ENCODE measurements at places on chromosomes 3 and 15.
A peak's percentile ranks its signal among the peaks of the same experiment; 100 is the strongest.

- no peak for DNase-seq
These were observed 976.0 kb downstream of the ROBO1 start for GRCh38 chr3:78791753-78792152.

DNA sequence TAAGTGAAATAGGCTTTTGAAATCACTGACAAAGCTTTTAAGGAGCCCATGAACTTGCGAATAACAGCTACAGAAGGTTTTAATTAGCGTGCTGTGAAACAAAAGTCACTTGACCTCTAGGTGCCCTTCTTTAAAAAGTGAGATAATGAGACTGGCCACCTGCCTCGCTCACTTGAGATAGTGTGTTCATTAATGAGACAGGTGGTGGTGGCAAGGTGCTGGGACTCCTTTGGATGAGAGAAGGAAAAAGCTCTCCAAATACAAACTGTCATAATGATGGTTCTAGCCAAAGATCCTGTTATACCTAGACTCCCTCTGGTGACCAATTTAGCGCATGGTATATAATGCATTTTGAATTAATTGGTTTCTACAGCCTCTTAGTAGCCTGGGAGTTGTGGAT, 22.7 kb upstream of the IREB2 start:
- no peak for DNase-seq

DNA sequence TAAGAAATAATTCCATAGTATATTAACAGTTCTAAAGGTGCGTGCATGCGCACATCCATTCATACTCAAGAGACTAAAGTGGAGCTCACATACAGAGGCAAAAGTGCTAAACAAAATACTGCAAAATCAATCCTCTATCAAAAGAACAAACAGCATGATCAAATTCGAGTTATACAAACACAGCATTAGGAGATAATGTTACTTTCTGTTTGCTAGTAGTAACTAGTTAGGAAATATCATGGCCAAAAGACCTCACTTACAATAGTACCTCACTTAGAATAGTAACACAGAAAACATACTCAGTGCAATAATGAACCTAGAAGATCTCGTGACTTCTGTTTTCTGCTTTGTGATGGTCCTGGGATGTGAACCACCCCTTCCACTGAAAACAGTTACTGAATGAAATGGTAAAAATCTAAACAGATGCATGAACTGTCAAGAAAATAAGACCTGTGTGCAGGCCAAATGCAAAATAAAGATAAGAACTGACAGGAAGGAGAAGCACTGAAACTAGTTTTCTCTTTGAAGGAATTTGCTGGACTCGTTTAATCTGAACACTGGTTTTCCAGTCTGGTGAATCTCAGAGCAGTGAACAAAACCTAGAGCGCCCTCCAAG, 20.9 kb upstream of the CEMIP start:
- DNase-seq = no peak

- DNase-seq = no peak
These were observed 2.2 kb downstream of the LRRN1 start for GRCh38 chr3:3801494-3801841.

- DNase-seq = no peak
These were observed 156.2 kb downstream of the ZNF621 start for GRCh38 chr3:40680685-40681657.

- DNase-seq = no peak
These were observed 110.7 kb downstream of the PLD1 start for GRCh38 chr3:171699601-171700000.

GRCh38 chr15:65561934-65562333, 31.7 kb downstream of the HACD3 start:
- no peak for DNase-seq

- DNase-seq = no peak
These were observed 17.6 kb downstream of the EXOSC7 start for GRCh38 chr3:44993471-44994205.

GRCh38 chr15:80560601-80561400, 134.3 kb upstream of the ABHD17C start:
- DNase-seq = no peak

GRCh38 chr3:23874359-23875112, 42.3 kb downstream of the NKIRAS1 start:
- DNase-seq = no peak

DNA sequence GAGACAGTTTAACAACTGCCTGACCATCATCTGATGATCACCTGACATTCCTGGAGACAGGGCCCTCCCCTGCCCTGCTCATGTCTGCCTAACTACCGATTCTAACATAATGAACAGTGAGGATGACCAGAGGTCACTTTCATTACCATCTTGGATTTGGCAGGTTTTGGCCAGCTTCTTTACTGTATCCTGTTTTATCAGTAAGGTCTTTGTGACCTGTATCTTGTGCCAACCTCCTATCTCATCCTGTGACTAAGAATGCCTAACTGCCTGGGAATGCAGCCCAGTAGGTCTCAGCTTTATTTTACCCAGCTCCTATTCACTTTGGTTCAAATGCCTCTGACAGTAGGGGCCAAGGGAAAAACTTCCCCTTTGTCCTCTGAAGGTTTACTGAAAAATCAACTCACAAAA, 40.2 kb downstream of the METTL6 start:
- DNase-seq = no peak

GRCh38 chr15:85684174-85684710, 110.5 kb downstream of the KLHL25 start:
- DNase-seq = no peak

- no peak for DNase-seq
These were observed 14.9 kb upstream of the ZNF662 start for GRCh38 chr3:42891042-42891441.

DNA sequence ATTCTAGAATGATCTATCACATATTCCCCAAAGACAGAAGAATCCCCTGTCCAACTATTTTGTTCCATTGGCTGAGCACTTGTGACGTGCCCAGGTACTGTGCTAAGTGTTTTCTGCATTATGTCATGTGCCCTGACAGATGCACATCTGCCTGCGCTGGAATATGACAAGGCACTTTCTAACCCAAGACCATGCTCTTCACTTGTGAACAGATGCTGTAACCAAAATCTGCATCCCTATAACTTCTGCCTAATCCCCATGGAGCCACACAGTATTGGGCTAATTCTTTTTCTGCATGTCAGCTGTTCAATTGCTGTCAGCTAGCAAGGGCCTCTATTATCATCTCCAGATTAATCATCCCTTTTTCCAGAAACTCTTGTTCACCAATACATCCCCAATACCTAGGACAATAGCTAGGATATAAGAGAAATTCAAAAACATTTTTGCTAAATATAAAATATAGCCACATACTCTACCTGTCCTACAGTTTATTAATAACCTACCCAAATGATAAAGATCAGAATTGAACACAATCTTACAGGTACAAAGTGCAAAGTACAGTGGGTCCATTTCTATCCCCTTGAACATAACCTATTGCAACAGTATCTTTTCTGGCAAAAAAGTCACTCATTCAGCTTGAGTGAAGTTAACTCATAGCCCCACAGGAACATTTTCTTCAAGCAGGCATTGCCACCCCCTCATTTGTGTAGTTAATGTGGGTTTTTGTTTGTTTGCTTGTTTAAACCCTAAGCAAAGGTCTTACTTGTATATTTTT, 109.4 kb upstream of the LRRN1 start:
- no peak for DNase-seq

DNA sequence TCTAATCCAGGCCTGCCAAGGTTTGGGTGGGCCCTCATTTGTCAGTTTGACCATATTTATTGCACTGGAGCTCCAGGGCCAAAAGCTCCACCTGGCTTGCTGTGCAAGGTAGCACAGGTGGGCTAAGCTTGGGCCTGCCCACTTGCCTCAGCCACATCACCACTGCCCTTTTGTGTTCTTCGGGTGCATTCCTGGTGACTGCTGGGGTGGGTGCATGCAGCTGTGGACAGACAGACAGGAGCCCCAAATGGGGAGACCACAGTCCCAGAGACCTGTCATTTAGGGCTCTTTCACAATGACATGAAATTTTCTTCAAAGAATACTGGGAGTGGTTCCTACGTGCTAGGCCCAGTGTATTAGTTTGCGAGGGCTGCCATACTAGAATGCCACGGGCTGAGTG, 2.7 kb downstream of the MESP2 start:
- DNase-seq = no peak

- DNase-seq = no peak
These were observed 68.0 kb downstream of the SLTM start for GRCh38 chr15:58865425-58865880.

GRCh38 chr15:69861331-69862171, 236.2 kb downstream of the TLE3 start:
- no peak for DNase-seq

- DNase-seq = no peak
These were observed 23.6 kb upstream of the TRIM59 start for GRCh38 chr3:160473221-160473620.

DNA sequence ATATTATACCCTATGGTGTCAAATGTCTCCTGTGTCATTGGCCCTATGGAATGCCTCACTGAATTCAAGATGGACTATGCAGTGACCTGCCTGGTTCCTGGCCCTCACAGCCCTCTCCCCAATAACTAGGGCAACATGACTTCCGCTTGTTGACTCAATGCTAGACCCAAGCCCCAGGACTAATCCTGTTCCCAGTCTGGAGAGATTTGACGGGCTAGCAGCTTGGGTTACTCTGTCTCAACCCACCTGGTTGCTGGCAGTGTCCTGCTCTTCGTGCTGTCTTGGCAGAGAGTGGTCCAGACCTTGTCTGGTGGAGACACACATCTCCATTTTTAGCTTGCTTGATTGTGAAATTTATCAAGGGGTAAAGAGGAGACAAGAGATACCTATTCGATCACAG, 135.8 kb upstream of the HES1 start:
- no peak for DNase-seq

- DNase-seq = no peak
These were observed 142.9 kb upstream of the ANKRD28 start for GRCh38 chr3:15940641-15941040.

DNA sequence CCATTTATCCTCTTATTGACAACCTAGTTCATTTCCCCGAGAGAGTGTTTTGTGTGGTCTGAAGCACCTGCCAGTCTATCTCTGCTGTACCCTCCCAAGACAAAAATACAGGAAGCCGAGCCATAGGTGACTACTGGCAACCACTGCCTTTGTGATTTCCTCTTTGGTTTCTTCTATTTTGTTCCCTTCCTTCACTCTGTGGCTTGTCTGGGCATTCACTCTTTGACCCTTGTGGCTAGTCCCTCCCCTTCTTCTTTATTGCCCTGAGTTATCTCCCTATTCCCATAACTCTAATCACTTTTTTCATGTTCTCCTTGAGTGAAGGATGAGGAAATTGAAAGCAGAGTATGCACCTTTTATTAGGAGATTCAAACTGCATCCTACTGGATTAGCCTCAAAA, at the start of gene ADGRG7:
Gene ADGRG7, plus strand, starts transcription at position 297 of the 400 bp plus-strand sequence. CDS start 256 bp downstream, outside the sequence.
- DNase-seq = no peak

- no peak for DNase-seq
These were observed 53.8 kb upstream of the CORO2B start for GRCh38 chr15:68524753-68525584.

DNA sequence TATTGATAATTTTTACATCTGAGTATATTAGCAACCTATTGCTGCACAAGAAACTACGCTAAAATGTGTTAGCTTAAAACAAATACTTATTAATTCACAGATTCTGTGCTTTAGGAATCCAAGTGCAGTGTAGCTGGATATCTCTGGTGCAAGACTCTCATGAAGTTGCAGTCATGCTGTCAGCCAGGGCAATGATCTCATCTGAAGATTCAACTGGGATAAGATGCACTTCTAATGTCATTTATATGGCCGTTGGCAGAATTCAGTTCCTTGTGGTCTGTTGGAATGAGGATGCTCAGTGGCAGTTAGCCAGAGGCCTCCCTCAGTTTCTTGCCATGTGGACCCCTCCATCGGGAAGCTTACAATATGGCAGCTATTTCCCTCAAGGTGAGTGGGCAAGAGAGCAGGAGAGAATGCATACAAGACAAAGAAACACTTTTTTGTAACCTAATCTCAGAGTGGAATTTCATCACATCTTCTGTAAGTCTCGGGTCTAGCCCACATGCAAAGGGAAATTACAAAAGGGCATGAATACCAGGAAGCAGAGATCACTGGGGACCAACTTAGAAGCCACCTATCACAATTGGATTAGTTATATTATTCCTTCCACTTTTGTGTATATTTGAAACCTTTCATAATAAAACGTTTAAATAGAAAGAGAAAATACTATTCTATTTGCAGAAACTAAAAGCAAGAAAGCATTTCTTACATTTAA, 61.6 kb downstream of the DPH6 start:
- no peak for DNase-seq

GRCh38 chr3:72821161-72821781, 27.0 kb downstream of the SHQ1 start:
- DNase-seq = no peak

- no peak for DNase-seq
These were observed 82.6 kb upstream of the ADPGK start for GRCh38 chr15:72866182-72866581.

GRCh38 chr15:83445643-83446042, 1.5 kb upstream of the SH3GL3 start:
- DNase-seq = no peak

- no peak for DNase-seq
These were observed 59.1 kb downstream of the GOLIM4 start for GRCh38 chr3:168036619-168037018.

DNA sequence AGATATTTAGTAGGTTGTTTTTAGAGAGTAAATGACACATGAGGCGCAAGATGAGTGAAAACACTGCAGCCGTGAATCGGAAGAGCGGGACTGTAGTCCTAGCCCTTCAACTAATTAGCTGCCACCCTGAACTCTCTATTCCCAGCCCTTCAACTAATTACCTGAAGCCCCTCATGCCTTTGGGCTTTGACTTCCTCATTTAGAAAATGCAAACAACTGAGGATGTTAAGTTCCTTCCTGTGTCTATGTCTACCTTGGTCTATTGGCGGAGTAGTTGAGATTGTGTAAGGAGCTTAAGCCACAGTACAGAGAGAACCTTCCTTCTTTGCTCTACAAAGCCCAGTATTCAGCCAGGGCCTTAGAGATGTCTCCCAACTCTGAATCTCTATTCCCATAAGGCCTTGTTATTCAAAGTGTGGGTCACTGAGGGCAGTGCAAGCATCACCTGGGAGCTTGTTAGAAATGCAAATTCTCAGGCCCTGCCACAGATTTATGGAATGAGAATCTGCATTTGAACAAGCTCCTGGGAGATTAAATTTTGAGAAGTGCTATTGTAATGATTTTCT, 71.8 kb upstream of the SCN5A start:
- DNase-seq = no peak

- no peak for DNase-seq
These were observed 80.3 kb downstream of the FAIM start for GRCh38 chr3:138688871-138689299.

DNA sequence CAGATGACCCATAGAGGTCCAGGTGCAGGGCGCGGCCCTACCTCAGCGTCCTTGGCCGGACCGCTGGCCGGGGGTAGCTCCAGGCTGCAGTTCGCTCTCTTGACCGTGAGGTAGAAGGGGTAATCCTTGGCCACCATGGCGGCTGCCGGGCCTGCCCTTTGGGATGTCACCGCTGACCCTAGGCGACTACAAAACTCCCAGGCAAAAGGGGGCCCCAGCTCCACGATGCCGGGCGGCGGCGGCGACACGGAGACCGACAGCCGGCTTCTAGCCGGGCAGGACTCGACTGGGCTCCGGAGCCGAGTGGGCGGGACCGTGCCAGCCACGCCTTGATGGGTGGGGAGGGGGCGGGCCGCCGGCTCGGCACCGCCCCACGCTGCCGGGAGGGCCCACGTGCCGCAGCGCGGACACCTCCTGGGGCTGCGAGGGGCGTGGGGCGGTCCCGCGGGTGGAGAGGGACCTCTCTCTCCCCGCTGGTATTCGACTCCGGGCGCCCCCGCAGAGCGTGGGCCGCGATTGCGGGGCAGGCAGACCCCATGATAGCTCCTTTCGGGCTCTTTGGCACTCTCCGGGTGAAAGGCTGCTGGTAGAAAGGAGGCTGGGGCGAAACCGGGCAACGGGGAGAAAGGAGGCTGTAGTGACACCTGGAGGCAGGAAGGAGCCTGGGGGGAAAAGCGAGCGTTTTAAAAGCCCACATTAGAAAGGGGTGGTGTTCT, at the start of gene ARHGEF3:
Gene ARHGEF3, minus strand, starts transcription at position 288 of the 716 bp plus-strand sequence. Its CDS starts 151 bp downstream, at position 137.
- peak; percentile 77 for DNase-seq

Measured in stimulated activated CD8-positive, alpha-beta memory T cell treated with anti-CD3 and anti-CD28 coated beads, Interleukin-4, amount 100 ng/mL, for 4 hours (primary cell).